ENCODE measurements at places on chromosomes 12 and 14.

GRCh38 chr12:49138587-49138986, 7.4 kb upstream of the TUBA1B start:
- DNase-seq = no peak

DNA sequence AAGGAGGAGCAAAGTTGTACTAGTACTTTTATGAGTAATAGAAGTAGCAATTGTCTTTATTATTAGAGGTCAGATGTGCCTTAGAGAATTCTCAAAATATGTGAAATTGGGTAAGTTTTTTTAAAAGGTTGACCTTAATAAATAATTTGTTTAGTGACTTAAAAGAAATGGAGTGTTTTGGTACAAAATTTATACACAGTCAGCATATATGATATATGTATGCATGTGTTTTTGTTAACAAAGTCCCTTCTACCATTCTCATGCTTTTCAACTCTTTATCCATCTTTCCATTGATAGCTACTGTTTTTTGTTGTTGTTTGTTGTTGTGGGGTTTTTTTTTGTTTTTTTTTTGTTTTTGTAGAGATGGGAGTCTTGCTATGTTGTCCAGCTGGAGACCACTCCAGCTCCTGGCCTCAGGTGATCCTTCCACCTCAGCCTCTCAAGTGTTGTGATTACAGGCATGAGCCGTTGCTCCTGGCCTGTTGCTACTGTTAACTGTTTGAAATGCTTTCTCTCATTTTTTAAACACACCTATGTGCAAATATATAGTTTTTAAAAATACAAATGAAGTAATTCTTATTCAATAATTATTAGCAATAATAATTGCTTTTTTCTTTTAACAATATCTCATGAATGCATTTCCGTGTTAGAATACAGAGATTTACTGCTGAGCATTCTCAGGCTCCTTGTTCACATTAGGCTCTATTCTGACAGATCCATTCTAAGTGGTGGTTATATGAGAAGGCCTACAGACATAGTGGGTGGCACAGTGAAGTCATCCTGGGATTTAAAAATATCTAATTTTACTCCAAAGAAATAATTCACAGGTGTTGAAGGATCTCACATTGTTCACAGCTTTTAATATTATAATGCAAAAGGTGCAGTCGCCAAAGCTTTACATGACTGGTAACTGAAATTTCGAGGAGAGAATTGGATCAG, 10.4 kb downstream of the NAA30 start:
- DNase-seq = no peak

GRCh38 chr12:82524641-82525040, 162.1 kb upstream of the TMTC2 start:
- DNase-seq = no peak

GRCh38 chr14:85334316-85334715, 195.6 kb upstream of the FLRT2 start:
- DNase-seq = no peak

DNA sequence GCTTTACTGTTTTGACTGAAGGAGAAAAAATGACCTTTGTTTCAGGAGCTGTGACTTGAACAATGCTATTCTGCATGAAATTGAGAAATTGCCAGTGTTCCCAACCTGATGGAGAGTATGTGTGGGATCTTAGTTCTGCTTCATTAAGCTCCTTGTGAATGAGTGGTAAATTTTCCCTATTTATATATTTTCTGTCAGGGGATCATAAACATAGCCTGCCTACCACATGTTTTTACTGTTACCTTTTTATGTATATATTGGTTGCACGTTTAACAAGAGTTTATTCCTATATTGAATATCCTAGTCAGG, 271.7 kb downstream of the PDZRN4 start:
- DNase-seq = no peak

GRCh38 chr14:89242652-89243279, 174.3 kb downstream of the FOXN3 start:
- DNase-seq = no peak

DNA sequence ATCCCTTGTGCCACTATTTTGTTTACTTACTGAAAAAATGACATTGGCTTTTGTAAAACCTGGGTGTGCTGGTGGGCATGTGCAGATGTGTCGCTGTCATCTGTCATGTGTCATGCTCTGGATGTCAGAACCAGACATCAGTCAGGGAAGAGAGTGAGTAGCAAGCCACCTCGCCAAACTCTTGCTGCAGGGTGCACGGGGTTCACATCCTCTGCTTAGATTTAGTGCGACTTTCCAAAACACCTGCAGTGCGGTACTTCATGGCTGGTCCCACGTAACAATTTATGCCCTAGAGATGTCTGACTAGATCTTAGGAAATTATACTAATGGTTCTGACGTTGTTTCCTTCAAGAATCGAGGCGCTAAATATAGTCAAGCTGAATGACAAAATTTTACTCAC, 106.7 kb downstream of the CRADD start:
- peak; percentile 72 for DNase-seq

DNA sequence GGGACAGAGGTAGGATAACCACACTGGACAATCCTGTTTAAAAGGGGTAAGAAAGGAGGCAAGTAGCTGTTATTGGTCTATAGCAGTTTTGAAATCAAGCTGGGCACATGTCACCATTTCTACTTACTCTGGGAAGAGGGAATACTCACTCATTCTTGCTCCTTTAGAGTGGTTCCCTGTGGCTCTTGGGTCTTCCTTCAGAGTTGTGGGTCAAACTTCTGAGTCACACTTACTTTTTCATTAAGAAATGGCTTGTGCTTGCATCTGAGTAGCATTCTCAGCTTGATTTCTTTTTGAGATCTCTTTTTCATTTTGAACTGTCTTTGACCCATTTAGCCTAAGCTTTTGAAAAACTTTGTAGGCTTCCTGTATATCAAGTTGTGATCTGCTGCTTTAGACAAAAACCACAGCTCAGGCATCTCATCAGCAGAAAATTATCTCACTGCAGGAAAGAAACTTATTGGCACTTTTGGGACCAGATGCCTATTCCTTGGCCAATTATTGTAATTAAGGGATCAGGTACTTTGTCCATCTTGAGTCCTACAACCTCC, 122.2 kb downstream of the AEBP2 start:
- DNase-seq = no peak

- DNase-seq = no peak
These were observed 43.4 kb upstream of the LIMA1 start for GRCh38 chr12:50326590-50327284.

GRCh38 chr14:64201921-64202545, 92.1 kb downstream of the ESR2 start:
- no peak for DNase-seq

- DNase-seq = peak; percentile 25
These were observed 55.5 kb downstream of the ANO2 start for GRCh38 chr12:5889381-5890047.

DNA sequence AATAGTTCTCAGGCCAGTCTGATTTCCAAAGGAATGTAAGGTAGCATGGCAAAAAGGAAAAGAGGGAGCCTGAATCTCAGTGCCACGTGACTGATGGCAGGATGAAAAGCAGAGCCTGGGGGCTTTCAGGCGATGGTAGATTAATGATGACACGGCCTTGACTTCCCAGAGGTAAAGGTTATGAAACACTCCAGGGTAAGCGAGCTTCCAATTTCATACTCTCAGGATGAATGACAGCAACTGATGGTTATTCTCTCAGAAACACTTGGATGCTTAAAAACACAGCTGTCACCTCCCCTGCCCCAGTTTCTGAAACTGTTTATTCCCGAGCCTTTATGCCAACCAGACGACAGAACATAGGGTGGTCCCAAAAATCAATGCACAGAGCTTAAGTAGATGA, 28.8 kb downstream of the GDF11 start:
- no peak for DNase-seq

- DNase-seq = no peak
These were observed 51.6 kb downstream of the CAND1 start for GRCh38 chr12:67320614-67321295.

GRCh38 chr12:68976395-68976841, 43.4 kb upstream of the CPM start:
- no peak for DNase-seq

DNA sequence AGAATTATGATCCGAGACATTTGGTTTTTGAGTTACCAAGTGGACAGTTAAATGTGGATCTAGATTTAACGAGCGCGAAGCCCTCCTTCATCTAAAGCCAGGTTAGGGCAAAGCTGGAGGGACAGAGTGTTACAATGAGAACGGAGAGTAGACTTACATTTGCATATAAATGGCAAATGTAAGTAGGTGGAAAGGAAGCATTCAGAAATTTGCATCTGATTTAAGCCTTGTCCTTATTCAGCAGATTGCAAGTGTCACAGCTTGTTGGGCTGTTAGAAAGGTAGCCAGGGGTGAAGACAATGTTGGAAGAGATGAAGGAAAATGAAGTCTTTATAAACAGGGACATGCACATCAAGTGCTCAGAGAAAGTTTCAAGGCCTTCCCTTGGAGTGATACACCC, 806.2 kb downstream of the GALC start:
- no peak for DNase-seq

DNA sequence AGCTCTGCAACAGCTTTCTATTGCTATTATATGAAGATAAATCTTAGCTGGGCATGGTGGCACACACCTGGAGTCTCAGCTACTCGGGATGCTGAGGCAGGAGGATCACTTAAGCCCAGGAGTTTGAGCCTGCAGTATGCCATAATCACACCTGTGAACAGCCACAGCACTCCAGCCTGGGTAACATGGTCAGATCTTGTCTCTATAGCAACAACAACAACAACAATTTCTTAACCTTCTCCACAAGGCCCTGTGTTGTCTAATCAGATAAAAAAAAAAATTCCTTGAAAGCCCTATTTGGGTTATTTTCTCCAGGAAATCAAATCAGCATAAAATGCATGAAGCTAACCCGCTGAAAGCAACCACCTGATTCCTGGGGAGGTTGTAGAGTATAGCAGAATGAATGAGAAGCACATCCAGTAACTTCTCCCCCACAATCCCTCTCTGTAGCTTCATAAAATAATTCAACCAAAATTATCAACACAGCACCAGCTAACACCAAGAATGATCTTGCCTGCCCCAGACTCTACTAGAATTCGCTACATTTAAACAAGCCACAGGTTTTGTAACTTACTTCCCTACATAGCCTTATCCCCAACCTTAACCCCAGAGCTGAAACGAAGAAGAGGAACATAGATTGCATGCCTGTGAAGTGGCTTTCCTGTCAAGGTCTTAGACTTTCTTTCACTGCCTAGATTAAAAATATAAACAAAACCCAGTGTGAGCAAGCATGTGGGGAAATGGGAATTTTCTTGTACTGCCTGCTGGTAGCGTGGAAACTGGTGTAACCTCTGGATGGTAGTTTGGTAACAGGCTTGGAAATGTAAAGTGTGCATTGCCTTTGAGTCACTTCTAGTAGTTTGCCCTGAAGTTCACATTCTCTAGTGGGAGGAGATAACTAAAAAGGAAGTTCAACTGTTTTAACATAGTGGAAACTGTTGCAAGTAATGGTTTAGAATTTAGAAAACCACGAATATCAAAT, 6.0 kb upstream of the STK38L start:
- no peak for DNase-seq

DNA sequence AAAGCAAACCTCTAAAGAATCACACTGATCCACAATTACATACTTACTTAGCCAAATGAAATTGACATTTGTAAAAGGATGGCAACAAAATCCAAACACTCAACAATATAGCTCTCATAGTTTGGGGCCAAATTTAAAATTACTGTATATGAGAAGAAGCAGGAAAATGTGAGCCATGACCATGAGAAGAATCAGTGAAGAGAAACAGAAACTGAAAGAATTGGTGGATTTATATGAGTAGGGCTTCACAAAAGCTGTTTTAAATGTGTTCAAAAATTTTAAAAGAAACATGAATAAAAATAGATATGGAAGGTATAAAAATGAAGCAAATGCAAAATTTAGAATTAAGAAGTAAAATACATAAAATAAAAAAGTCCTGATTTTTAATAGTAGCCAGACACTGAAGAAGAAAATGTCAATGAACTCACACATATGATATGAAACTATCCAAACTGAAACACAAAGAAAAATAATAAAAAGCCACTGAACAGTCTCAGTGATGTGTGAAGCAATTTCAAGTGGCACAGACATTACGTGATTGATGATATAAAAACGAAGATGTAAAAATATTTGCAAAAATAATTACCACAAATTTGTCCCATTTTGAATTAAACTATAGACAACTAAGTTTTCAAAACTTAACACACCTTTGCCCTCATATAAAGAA, 87.9 kb upstream of the MDGA2 start:
- no peak for DNase-seq

DNA sequence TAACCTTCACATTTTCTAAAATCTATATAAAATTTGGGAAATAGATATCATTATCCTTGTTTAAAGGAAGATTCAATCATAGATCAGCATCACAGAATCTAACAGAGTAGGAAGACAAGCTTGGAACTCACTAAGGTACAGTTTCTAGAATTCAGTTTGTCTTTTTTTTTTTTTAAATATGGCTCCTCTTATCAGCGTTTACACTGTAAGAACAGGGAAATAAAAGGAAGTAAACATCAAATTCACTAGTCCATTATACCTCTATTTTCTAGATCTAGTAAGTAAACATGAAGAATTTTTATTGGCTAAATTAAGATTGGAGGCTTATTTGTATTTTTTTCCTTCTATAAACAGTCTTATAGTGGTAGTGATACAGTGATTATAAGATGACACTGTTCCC, 144.9 kb downstream of the LRIG3 start:
- DNase-seq = no peak

- no peak for DNase-seq
These were observed 3.4 kb downstream of the HSD17B6 start for GRCh38 chr12:56766535-56766934.

GRCh38 chr14:35416108-35416750, 11.7 kb upstream of the NFKBIA start:
- peak; percentile 89 for DNase-seq

GRCh38 chr14:72186523-72186922, 254.3 kb downstream of the RGS6 start:
- no peak for DNase-seq

DNA sequence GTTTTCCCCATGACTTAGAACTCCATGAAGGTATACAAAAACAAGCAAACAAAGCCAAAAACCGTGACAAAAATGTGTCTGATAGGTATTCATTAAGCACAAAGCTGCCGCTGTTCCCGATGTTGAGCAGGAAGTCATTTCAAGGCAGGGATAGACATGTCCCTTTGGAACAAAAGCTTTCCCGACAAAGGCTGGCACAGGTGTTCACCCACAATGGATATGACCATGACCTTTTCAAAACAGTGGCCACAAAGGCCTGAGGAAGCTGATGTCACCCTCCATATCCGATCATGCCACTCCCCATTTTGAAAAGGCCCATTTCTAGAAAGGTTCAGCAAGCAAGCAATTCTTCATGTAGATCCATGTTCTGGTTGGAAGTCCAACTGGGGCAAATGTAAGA, 279.1 kb downstream of the BTG1 start:
- DNase-seq = no peak

DNA sequence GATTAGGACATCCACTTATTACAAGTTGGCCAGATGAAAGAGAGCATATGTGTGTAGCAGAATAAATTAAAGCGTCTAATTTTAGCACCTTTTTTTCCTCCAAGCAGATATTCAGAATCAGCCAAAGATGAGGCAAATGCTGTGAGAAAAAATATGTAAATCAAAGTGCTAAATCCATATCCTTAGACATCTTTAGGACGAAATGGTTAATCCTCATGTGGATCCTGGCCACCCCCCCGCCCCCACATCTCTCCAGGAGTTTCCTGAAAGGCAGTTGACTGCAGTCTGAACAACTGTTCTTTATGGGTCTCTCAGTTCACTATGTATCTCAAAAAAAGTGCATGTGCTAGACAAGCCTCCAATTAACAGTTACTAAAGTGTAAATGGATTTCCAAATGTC, 1768.1 kb upstream of the SEL1L start:
- DNase-seq = no peak

Data from activated CD4-positive, alpha-beta memory T cell treated with anti-CD3 and anti-CD28 coated beads for 36 hours (primary cell).